ENCODE measurements at places on chromosomes 3 and 15.

DNA sequence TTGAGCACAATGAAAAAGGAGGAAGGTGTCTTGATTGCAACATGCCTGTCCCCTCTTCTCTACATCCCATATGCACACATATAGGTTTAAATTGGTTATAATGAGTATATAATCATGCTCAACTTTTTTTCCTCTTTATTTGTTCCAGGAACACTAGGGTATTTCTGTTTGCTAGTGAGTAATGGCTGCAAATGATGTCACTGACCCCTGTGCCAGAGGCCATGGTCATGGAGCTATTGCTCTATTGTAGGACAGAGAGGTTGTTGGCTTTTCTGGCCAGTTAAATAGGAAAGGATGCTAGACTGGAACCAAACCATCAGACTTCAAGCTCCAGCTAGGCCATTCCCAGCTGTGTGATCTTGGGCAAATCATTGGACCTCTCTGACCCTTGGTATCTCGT, 9.6 kb downstream of the ARHGEF3 start:
- no peak for DNase-seq

DNA sequence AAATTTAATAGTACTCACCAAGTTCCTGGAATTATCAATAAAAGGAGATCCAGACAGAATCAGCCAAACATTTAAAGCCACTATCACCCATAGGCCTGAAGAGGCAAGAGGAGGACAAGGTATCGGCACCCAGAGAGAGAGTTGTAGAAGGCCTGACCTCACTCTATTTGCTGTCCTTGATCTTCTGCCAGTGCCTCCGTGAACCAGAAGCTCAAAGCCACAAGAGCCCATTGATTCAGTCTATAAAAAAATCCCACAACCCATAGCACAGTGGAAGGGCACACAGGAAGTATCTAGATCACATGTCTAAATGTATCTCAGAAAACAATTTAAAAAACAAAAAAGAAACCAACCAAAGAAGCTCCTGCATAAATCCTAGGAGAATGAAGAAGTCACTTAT, 68.6 kb upstream of the FAM174B start:
- no peak for DNase-seq

GRCh38 chr3:157856078-157856939, 249.9 kb downstream of the SHOX2 start:
- DNase-seq = no peak

DNA sequence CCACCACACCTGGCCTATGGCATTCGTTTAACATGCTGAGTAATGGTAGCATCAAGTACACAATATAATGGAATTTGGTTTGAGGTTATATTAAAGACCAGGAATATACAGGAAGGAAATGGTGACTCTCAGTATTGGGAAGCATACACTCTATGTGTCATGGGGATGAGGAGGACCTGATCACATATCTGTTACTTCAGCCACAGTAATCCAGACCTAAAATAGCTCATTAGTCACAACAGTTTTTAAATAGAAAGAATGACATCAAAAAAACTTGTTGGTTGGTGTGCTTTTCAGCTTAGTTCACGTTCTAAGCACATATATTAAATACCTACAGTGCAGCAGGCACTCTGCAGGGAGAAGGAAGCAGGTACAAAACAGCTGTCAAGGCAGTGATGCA, 52.5 kb upstream of the ATP2C1 start:
- no peak for DNase-seq

GRCh38 chr3:123153125-123154019, 48.4 kb upstream of the SEC22A start:
- DNase-seq = no peak

DNA sequence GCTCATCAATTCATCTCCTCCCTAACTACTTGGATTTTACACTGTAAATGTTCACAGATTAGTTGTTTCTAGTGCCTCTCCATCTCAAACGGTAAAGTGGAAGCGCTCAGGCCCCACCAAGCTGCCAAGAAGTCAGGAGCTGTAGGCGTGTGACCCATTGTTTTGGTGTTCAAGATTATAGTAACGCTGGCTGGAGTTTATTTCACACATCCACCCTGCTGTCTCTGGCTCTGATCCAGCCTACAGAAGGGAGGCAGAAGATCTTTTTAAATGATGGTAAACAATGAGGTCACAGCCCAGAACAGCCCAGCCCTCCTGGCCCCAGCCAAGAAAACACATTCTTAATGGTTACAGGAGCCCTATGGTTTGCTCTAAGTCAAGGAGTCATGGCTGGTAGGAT, 25.7 kb upstream of the GALNT15 start:
- no peak for DNase-seq

DNA sequence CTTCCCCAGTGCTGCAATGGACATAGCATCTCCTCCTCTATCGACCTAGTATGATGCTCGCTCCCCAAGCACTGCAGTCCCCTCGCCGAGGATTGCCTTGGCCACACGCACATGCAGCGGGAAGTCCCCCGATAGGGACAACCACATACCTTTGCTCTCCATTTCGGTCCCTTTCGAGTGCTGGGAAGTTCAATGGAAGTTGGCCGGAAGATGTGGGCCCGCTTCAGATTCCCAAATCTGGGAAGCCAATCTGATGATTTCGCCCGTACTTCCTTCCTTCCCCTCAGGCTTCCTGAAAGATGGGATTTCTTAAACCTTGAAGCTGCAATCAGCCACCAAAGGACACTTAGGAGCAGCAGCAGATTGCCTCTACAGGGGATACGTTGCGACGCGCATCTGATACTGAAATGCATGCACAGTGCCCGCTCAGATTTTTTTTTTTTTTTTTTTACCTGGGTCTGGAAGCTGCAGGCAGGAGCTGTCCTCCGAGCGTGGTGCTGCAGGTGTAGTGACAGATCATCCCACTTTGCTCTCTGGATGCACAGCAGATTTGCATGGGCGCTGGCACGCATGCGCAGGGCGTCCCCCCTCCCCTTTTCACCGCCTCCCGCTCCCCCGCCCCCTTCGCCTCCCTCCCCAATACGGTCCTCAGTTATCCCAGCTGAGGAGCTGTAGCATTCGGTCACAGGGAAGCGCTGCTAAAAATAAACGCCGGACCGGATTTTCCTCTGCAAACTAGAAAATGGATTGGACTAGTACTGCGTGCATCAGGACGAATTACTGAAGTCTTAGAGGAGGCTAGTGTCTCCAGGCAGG, at the start of gene FGF12:
TSS of gene FGF12 (minus strand) at position 510 of the 816 bp plus-strand sequence.
- no peak for DNase-seq

DNA sequence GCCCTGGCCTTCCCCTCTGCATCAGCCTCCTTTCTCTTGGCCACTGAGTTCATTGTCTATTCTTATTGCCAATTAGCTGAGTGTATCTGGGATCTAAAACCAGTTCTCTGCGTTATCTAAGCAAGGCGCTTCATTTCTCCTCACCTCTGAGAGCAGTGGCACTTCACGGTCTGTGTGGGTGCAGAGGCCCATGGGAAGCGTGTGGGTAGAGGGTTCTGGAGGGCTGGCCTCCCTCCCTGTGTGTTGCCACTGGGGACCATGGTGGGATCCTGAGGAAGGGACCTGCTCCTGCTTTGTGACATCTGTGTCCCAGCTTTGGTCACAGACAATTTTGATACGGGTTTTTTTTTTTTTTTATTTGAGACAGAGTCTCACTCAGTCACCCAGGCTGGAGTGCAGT, 32.7 kb downstream of the EDEM1 start:
- no peak for DNase-seq

DNA sequence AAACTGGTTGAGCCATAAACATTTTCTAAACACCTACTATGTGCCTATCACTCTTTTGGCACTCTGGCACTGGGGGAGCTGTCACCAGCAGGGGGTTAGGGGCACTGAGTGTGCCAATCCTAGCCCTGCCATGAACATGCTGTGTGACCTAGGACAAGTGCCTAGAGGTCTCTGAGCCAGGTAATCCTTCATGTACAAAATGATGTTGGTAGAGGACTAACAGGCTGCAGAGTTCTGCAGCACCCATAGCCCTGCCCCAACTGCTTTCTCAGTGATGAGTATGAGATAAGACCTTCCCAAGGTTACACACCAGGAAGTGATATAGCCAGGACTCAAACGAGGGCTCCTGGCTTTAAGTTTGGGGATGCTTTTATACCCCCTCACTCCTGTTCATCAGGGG, 84.9 kb upstream of the SEC13 start:
- no peak for DNase-seq

- peak; percentile 3 for DNase-seq
Observed at GRCh38 chr3:53773611-53774368, 72.4 kb downstream of the CHDH start.

GRCh38 chr3:107412376-107412775, 35.1 kb downstream of the CCDC54 start:
- DNase-seq = no peak

- no peak for DNase-seq
Observed at GRCh38 chr15:56051676-56052075, 58.3 kb upstream of the NEDD4 start.

DNA sequence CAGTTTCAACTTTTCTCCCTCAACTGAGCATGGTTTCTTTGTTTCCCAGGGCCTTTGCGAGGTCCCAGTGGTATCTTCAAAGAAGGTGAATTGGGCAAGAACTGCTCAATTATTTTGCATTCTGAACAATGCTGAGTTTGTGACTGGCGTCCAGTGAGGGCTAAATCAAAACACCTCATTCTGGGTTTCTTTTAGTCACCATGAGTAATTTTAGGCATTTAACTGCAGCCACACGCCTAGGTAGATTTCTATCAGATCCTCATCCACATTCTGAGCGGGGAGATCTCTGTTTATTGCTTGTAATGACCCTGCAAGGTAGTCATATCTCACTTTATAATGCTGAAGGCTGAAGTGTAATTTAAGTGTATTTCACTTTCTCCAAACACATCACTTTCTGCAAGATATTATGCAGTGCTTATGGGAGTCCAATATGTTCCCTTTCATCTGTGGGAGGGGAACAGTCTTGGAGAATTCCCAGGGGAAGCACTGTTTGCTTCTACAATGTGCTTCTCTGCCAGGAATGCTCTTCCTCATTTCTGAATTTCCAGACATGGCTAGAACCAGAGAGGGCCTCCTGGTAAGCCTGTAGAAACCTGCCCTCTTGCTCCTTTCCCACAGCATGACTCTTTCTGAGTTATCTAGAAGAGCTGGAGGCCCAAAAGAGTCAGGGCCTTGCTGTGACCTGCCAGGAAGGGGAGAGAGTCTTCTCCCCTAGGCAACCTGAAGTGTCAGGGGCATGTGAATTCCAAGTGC, 91.7 kb downstream of the FRMD4B start:
- DNase-seq = no peak

GRCh38 chr3:114127517-114127916, 51.3 kb downstream of the DRD3 start:
- no peak for DNase-seq

DNA sequence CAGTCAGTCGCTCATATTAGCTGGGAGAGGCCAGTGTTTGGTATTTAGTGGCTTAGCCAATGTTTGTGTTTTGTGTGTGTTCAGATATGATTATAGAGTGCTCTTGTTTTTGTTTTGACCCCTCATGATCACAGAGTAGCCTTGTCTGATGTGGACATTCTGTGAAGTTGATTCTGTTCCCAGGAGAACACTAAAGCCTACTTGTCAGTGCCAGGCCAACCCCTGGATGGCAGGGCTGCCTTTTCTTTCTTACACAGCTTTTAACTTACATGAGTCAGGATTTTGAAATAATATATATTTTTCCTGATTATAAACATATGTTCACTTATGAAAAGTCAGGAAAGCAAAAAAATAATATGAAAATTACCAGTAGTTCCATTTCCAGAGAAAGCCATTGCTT, 11.9 kb downstream of the CFAP161 start:
- DNase-seq = no peak

DNA sequence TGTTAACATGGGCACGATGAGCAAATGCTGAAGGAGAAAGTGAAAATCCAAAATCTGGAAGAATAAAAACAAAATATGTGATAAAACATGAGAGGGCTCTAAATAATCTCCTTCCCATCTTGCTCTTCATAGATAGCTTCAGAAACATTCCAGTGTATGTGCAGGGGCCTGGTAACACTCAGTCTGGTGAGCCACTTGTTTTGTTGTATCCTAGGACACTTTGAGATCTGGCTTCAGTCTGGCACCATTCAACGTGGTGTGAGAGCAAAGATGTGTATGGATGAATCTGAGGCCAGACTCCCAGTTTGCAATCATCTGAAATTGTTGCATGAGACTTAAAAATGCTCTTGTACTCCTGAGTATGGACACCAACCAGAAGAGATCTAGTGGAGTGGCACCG, 337.2 kb upstream of the ZNF385D start:
- no peak for DNase-seq

- DNase-seq = no peak
Observed at GRCh38 chr3:25289663-25290062, 138.4 kb upstream of the RARB start.

- no peak for DNase-seq
Observed at GRCh38 chr3:125072749-125073389, 17.1 kb upstream of the HEG1 start.

- no peak for DNase-seq
Observed at GRCh38 chr3:27971600-27971999, 249.5 kb upstream of the EOMES start.

- peak; percentile 92 for DNase-seq
Observed at GRCh38 chr3:99330281-99330680, 308.1 kb upstream of the COL8A1 start.

DNA sequence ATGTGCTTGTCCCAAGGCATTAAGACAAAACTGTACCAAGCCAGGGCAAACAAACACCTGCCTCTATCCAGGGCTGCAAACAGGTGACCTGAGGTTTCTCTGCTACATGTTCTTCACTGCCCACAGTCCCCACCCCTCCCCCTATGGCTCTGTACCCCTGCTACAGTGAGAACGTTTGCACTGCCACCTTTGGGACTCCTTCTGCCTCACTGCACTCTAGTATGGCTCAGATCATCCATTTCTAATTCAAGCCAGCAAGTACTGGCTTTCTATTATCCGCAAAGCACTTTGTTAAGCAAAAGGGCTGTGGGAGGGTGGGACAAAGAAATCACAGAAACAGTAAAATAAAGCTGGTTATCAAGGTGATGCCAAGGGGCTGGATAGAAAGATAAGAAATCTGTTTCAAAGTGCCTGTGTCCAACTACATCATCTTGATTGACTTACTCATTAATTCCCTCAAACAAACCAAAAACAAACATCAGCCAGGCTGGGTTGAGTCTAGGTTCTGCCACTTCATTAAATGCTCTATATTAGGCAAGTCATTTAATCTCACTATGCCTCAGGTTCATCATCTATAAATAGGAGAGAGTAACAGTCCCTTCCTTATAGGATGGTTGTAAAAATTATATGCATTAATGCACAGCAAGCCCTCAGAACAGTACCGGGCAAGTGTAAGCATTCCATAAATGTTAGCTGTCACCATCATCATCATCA, 95.3 kb downstream of the PDZRN3 start:
- DNase-seq = no peak

DNA sequence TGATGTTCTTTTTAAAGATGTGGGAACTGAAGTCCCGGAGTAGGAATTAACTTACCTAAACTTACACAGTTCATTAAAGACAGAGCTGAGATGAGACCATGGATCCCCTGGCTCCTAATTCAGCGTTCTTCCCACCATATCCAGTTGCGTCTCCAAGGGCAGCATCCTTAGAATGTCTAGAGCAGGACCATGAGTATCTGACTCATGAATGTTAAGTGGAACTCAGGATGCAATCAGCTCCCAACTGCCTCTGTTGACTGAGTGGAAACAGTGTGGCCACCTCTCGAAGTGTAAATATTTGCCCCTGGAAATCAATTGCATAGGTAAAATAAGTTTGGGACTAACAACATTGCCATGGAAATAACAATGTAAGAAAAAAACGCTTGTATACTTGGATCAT, 2.5 kb downstream of the SNTN start:
- no peak for DNase-seq
